ENCODE measurements at places on chromosomes 1 and 21. TPM values are rescaled to one million over a fixed set of nuclear protein-coding genes. Genes with fewer than 3 reads are reported as not detected.

- no peaks in the 10 kb centered on the region for H3K36me3 ChIP-seq
- no peak for DNase-seq
- no peaks in the 10 kb centered on the region for H3K27me3 ChIP-seq
- no peak overlapping the region for H3K4me3 ChIP-seq
- H3K27ac ChIP-seq, result no peak overlapping the region
Measured at GRCh38 chr1:227996187-227996950, 10.4 kb upstream of the WNT3A start.

GRCh38 chr1:18134324-18135046 is 26.9 kb downstream of the IGSF21 start:
- DNase-seq, result no peak
- H3K4me3 ChIP-seq, result no peak overlapping the region
- H3K4me1 ChIP-seq, result no peaks in the 10 kb centered on the region

DNA sequence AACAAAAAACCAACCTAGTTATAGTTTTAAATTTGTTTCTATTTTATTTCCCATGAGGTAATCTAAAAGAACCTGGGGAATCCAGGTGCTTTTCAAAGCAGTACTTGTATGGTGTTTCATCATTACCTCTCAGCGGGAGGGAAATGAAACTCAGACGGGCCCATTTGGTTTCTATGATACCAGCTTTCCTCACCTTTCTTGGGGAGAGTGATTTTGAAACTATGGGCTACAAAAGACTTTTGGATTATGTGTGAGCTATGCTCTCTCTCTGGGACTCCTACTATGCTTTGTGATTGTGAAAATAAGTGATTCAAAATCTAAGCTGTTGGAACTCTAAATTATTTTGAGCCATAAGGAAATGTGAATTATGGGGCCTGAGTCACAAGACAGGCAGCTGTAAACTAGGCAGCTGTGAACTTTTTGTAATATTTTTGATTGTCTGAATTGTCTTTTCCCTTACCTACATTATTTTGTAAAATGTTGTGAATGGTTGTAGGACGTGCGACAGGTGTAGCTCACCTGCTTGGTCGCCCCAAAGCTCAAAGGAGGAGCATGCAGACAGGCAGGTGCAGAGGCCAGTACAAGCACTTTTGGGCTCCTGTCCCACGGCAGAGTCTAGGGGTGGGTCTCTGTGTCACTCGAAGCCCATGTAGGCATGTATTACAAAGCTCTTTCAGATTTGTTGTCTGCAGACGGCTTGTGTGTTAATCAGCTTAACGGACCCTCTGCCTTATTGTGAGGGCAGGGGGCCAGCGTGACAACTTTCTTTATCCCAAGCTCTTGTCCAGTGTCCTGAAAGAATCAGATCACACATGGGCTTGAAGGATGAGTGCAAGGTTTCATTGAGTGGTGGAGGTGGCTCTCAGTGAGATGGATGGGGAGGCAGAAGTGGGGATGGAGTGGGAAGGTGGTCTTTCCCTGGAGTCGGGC is 64.8 kb upstream of the BACH1 start:
- H3K27me3 ChIP-seq, result no peaks in the 10 kb centered on the region
- no peaks in the 10 kb centered on the region for H3K4me1 ChIP-seq
- peak overlapping the region; percentile 2 for H3K4me3 ChIP-seq
- DNase-seq, result no peak
- no peak overlapping the region for H3K27ac ChIP-seq

GRCh38 chr1:230509281-230509977 is 83.3 kb upstream of the PGBD5 start:
- no peak for DNase-seq
- no peak overlapping the region for H3K27ac ChIP-seq
- H3K4me3 ChIP-seq, result no peak overlapping the region
- H3K27me3 ChIP-seq, result no peaks in the 10 kb centered on the region
- H3K36me3 ChIP-seq, result no peaks in the 10 kb centered on the region

- no peaks in the 10 kb centered on the region for H3K27me3 ChIP-seq
- H3K4me1 ChIP-seq, result no peaks in the 10 kb centered on the region
- no peak for DNase-seq
Measured at GRCh38 chr1:77594366-77595112, 87.9 kb downstream of the ZZZ3 start.

DNA sequence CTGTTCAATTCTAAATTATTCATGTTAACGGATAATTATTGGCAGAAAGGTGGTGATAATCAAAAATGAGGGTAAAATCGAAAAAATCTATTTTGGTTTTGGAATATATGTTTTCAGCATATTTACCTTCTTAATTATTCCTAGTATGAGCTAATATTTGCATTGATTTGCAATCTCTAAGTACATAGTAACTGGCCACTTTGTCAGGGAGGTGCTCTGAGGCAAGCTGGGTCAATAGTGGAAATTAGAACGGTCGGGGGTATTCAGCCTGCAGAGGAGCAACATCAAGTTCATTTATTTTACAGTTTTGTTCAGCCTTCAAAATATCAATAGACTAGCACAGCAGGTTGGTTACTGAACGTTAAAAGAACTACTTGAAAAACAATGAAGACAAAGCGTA is 1.8 kb downstream of the OTUD7B start:
- H3K27ac ChIP-seq, result no peak overlapping the region
- no peaks in the 10 kb centered on the region for H3K36me3 ChIP-seq
- no peaks in the 10 kb centered on the region for H3K27me3 ChIP-seq
- H3K4me1 ChIP-seq, result peaks cover 21% of the 10 kb centered on the region

- H3K27ac ChIP-seq, result no peak overlapping the region
- no peaks in the 10 kb centered on the region for H3K36me3 ChIP-seq
- no peak overlapping the region for H3K4me3 ChIP-seq
Measured at GRCh38 chr1:179169616-179170467, 59.6 kb downstream of the ABL2 start.

- H3K36me3 ChIP-seq, result no peaks in the 10 kb centered on the region
- peak; percentile 41 for DNase-seq
Measured at GRCh38 chr1:200279810-200280411, 129.9 kb downstream of the ZNF281 start.

The CDCP2 gene
- polyA plus RNA-seq, result not detected

The ATP1A1 gene
- polyA plus RNA-seq, result 63.5 TPM

The S1PR1 gene
- 155 TPM for polyA plus RNA-seq

All from CD4-positive, CD25-positive, alpha-beta regulatory T cell (primary cell).